ENCODE measurements at places on chromosomes 16 and 17.

- DNase-seq: no peak
Measured at GRCh38 chr16:23128056-23128455, 21.2 kb downstream of the USP31 start.

- DNase-seq: no peak
Measured at GRCh38 chr16:68459457-68459856, 11.1 kb upstream of the SMPD3 start.

- DNase-seq: no peak
Measured at GRCh38 chr16:73034374-73034773, 13.6 kb downstream of the ZFHX3 start.

DNA sequence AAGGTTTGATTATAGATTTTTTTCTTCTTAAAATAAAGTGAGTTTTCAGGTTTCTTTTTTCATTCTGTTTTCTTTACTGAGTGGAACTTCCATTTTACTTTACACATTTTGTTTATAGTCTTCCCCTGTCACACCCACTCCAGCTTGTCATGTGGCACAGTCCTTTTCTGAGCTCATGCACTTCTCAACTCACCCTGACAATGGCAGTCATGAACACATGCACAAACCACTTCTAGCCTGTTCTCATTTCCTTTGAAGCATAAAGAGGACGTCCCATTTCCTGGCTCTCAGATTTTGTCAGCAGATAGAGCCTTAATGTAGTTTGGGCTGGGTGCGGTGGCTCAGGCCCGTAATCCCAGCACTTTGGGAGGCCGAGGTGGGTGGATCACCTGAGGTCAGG is 168.0 kb downstream of the AHSP start:
- peak; percentile 44 for DNase-seq

DNA sequence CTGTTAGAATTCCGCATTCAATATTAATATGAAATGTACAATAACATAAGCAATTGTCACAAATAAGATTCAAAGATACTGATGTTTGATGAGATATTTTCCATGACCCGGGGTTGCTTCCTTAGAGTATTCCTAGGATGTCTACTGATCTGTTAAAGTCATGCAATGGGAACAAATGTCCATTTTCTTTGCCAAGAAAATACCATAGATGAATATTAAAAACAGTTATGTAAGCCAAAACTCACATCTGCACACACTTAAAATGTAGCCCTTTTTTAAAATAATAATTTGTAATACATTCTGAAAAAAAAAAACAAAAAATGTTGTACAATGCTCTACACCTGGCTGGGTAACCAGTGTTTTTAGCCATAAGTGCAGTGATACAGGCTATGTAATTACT is 259.4 kb upstream of the AXIN2 start:
- DNase-seq: no peak

GRCh38 chr17:55577687-55578086 is 66.4 kb upstream of the SMIM36 start:
- no peak for DNase-seq

DNA sequence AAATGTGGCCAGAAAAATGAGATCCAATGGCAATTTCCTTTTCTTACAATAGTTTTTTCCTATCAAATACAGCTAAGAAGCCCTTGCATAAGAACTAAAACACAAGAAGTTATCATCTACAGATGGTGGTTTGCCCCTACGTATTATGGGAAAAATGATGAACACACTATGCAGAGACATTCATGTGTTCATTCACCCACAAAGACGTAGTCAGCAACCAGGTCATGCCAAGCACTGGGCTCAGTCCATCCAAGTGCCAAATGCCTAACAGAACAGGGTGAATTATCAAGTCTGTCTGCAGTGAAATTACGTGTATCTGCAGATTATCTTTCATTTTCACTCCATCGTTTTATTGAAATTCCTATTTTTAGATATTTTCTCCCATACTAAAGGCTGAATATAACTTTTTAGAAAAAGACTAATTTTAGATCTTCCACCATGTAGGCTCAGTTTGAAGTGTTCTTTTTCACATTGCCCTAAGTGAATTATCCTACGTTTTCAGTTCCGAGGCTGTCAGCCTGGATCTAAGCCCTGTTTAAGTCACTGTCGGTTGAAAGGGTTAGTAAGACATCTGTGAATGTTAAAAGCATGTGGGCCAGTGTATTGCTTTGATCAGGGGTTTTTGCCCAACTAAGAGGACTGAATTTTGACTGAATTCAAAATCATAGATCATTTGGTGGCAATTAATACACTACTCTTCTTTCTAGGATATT is 78.1 kb upstream of the DHX40 start:
- DNase-seq: no peak

- no peak for DNase-seq
Measured at GRCh38 chr16:49018259-49018931, 263.2 kb downstream of the CBLN1 start.

Data from stimulated activated CD4-positive, alpha-beta T cell treated with anti-CD3 and anti-CD28 coated beads, Interleukin-1b, Interleukin-23, amount 100 ng/mL, for 4 hours (primary cell).